ENCODE measurements at places on chromosomes 2 and 18.

DNA sequence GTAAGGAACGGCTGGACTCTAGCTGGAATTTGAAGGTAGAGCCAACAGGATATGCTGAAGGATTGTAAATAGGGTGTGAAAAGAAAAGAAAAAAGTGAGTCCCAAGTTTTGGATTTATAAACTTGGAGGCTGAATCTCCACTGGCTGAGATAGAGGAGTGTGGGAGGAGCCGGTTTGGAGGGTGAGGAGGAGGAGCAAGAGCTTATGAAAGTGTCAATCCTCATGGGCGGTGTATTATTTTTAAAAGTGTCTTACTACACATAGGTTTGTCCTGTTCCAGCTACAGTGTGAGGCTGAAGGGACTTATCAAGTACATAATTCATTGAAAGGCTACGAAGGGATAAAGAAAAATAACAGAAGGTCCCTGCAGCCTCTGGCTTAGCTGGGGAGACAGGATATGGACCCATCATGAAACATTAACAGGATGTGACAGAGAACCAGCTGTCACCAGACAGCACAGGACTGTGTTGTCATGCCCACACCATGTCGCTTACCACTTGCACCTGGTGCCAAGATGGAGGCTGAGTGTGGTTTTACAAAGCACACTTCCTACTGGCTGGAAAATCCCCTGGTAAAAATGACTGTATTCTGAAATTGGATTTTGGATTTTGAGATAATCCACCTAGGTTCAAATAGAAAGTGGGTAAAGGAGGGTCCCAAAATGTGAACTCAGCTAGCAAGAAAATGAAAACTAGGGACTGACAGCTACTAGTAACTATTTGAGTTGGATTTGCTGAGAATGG, 2.5 kb upstream of the MREG start:
- peak; percentile 68 for DNase-seq

DNA sequence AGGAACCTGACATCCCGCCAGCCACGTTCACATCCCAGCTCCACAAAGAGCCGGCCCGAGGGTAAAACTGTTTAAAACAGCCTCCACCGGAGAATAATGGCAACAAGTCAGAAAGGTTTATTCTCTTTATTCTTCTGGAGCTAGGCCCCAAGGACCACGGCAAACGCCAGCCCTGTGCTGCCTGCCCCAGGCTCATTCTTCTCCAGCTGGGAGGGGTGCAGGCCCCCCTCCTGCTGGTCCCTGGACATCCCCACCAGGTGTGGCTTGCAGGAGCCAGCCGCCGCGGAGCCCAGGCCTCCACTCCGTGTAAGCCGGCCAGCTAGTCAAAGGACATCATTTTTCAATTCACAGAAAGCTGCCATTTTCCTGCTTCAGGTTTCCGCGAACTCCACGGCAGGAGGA, 65.8 kb upstream of the SALL3 start:
- DNase-seq = no peak

- no peak for DNase-seq
Measured at GRCh38 chr2:176789751-176790150, 422.8 kb upstream of the HNRNPA3 start.

GRCh38 chr2:68467077-68467960, at the start of the genes APLF and FBXO48:
TSS of gene APLF (plus strand) at chr2:68467585. CDS start at chr2:68467732, 147 bp downstream.
TSS of gene FBXO48 (minus strand) at chr2:68467294. CDS start at chr2:68465145, 2,149 bp downstream.
- peak; percentile 99 for DNase-seq

- DNase-seq = no peak
Measured at GRCh38 chr2:85736456-85737355, 17.1 kb upstream of the ATOH8 start.

DNA sequence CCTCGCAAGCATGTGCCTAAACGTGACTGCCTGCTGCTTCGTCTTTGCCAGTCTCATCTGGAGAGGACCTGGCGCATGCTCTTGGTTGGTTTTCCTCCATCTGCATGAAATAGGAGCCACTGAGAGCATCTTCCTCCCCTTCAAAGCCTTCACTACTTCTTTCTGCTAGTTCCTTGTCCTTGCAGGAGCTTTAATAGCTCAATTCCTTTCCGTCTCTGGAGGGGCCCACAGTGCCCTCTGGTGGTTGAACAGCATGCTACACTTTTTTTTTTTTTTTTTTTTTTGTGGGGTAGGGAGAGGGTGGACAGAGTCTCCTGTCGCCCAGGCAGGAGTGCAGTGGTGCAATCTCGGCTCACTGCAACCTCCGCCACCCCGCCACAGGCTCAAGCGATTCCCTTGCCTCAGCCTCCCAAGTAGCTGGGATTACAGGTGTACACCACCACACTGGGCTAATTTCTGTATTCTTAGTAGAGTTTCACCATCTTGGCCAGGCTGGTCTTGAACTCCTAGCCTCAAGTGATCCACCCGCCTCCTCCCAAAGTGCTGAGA, 59.6 kb downstream of the SP110 start:
- peak; percentile 48 for DNase-seq

GRCh38 chr18:48292229-48292628, 117.0 kb downstream of the ZBTB7C start:
- no peak for DNase-seq

GRCh38 chr18:10017043-10017442, 103.2 kb downstream of the VAPA start:
- DNase-seq = no peak

DNA sequence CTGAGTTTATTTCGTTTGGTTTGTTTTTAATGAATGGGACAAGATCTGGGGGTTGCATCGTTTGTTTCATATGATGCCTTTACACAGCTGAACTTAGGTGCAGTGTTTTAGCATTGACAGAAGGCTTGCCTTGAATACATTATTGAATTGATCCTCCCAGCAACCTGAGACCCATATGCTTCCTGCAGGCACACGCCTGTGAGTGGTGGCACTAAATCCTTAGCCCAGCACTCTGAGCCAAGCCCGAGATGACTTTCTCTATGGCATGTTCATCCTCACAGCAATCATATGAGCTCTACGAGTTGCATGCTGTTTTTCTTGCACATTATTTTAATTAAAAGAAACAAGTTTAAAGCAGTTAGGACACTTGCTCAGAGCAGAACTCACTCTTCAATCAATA, 47.8 kb upstream of the AGAP1 start:
- DNase-seq = no peak

- DNase-seq = no peak
Measured at GRCh38 chr2:236350426-236350825, 86.2 kb upstream of the ASB18 start.

GRCh38 chr2:156156580-156156979, 175.9 kb downstream of the NR4A2 start:
- DNase-seq = no peak

GRCh38 chr18:47204908-47205522, 28.9 kb upstream of the IER3IP1 start:
- peak; percentile 4 for DNase-seq

DNA sequence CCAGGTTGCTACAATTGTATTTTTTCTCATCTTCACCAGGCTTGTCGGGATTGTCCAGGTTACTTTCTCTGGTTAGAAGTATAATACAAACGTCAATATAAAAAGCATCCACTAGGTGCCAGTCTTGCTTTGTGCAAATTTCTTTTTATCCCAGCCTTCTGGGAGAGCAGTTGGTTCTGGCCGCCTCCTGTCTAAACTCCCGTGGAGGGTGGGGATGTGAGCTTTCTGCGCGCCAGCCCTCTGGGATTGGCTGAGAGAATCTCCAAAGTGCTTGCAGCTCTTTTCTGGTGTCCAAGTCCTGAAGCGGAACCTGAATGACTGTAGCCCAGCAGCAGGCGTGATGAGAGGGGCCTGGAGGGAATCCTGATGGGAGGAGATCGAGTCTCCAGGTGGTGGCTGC, 22.4 kb upstream of the TOGARAM2 start:
- peak; percentile 19 for DNase-seq

- DNase-seq = no peak
Measured at GRCh38 chr2:120463527-120463926, 117.6 kb downstream of the INHBB start.

DNA sequence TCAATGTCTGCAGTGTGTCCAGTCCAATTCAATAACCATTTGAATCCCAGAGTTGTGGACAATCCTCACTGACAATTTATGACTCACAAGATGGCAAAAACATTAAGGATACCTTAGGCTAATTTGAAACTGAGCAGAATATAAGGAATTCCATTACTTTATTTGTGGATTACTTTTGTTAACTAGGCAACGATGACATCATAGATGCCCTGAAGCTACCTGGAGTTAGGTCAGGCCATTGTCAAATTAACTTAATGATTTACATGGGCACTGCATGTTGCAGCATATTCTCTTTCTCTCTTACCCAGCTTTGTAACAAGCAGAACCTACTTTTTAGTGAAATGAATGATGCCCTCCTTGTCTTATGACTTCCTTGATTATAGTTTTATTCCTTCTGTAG, 100.0 kb upstream of the CDCA7 start:
- no peak for DNase-seq

GRCh38 chr18:8926464-8926863, 176.0 kb upstream of the NDUFV2 start:
- DNase-seq = no peak

DNA sequence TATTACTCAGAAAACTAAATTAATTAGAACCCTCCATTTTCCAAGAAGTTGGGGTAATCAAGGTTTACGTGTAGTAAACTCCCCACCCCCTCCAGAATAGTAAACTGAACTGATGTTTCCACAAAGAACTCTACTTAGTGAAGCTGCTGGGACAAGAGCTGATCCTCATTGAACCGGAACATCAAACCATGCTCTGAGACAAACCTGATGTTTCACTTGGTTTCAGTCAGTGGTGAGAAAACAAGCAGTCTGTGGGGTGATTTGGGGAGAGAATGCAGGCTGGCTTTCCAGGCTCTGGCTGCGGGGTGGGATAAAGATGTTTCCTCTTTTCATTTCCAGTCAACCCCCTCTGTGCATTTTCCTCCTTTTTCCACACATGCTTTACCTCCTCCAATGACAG, 38.2 kb downstream of the CELF4 start:
- no peak for DNase-seq

- DNase-seq = no peak
Measured at GRCh38 chr2:84486441-84487115, 27.5 kb upstream of the SUCLG1 start.

- no peak for DNase-seq
Measured at GRCh38 chr18:4096486-4096885, 358.6 kb downstream of the DLGAP1 start.

DNA sequence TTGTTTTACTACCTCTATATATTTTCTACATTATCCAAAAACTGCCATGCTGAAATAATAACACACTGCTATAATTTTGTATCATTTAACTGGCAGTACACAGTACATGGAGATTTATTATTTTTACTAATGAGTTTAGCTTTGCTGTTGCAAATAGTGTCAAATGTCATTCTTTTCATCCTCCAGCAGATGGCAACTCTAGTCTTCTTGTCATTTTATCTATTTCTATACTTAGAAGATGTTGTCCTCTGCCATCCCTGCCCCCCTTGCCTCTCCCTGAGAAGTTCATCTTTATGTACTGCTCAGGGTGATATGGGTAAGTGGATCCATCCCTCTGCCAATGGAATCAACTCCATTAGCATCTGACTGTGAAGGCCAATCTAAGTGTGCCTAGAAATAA, 21.7 kb upstream of the LRRTM1 start:
- DNase-seq = no peak

GRCh38 chr2:129056309-129056958, 737.8 kb upstream of the HS6ST1 start:
- DNase-seq = no peak

DNA sequence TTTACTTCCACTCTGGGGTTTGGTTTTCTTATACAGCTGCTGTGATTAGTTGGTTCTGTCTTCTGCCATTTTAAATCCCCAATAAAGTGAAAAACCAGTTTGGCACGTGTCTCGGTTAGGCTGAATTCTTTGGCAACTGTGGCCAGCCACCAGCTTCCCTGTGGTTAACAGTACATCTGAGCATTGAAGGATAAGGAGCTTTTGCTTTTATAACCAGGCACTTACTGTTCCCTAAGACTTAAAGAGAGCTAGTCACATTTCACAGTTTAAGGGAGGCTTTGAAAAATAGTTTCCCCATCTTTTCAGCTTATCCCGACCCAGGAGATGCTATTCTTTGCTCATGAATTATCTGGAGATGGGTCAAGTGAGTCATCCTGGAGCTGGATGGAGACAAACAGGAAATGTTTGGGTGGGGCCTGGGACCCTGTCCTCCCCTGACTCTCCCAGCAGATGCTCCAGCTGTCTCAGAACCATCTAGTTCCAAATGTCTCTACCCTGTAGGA, 57.3 kb upstream of the EML6 start:
- DNase-seq = no peak

- DNase-seq = no peak
Measured at GRCh38 chr18:50138181-50139064, 56.5 kb downstream of the MYO5B start.

GRCh38 chr18:48756511-48757226, 194.1 kb downstream of the SMAD7 start:
- DNase-seq = no peak

DNA sequence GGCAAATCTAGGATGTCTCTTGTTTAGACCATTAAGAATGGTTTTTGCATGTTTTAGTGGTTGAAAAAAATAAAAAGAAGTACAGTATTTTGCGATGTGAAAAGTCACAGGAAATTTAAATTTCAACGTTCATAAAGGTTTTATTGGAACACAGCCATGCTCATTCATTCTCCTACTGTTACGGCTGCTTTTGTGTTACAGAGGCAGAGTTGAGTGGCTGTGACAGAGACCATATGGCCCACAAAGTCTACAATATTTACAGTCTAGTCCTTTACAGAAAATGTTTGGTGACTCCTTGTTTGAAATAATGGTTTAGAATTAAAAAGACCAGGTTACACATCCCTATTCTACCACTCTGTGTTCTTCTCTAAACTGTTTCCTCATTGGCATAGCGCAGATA, 48.1 kb downstream of the MYOM1 start:
- no peak for DNase-seq

GRCh38 chr18:34957119-34957863, 83.9 kb upstream of the MAPRE2 start:
- no peak for DNase-seq

DNA sequence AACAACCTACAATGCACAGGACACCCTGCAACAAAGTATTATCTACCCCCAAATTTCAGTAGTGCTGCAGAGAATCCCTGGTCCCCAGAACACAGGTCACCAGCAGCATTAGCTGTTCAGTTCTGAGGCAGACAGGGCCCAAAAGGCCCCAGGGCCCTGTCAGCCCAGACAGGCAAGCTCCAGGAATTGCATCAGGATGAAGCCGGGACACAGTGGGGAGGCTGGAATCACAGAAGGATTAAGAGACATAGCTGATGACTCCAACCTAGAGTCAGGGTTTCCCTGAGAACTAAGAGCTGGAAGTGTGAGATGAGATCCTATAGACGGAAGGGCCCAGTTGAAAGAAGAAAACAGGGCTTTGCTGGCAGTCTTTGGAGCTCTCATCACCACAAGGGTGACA, 148.1 kb downstream of the GALNT14 start:
- DNase-seq = no peak

- DNase-seq = no peak
Measured at GRCh38 chr18:5900262-5900661, 4.9 kb upstream of the TMEM200C start.

GRCh38 chr18:34562252-34562870, 147.7 kb upstream of the DTNA start:
- DNase-seq = no peak

DNA sequence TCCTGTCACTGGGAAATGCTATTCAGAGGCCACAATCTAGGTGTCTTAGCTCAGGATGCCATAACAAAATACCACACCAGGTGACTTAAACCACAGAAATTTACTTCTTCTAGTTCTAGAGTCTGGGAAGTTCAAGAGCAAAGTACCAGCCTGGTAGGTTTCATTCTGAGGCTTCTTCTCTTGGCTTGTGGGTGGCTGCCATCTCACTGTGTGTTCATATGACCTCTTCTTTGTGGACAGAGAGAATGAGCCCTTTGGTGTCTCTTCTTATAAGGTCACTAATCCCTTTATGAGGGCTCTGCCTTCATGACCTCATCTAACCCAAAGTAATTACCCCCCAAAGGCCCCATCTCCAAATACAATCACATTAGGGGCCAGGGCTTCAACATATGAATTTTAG, 57.3 kb downstream of the RHOB start:
- DNase-seq = no peak

All from CD4-positive, alpha-beta T cell treated with Interleukin-1 beta for 1 hour (primary cell).